ENCODE measurements at places on chromosomes 7 and 10.
A peak's percentile ranks its signal among the peaks of the same experiment; 100 is the strongest.

GRCh38 chr7:16730937-16731336, 22.6 kb upstream of the TSPAN13 start:
- DNase-seq = no peak

DNA sequence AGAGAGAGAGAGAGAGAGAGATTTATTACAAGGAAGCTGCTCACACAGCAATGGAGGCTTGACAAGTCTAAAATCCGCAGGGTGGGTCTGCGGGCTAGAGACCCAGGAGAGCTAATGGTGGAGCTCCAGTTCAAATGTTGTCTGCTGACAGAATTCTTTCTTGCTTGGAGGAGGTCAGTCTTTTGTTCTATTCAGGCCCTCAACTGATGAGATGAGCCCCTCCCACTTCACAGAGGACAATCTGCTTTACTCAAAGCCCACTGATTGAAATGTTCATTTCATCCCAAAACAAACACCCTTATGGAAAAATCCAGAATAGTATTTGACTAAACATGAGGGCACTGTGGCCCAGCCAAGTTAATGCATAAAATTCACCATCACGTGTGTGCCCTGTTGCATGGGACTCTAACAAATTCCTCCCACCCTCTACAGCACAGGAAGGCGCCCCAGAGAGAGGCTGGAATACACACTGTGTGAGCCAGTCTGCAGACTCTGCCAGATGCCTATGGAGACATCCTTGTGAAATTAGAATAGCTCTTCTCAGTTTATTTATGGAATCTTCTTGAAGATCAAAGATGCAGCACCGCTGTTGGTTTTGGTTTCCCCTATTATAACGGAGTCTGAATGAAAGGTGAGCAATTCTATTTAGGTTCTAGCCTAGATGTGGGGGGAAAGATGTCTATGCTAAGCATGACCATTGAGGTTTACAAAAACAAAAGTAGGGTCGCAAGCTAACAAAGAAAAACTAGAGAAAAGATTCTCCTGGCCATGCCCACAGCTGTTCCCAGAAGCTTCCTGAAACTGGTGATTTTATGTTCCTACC, 123.0 kb upstream of the SFMBT2 start:
- no peak for DNase-seq

DNA sequence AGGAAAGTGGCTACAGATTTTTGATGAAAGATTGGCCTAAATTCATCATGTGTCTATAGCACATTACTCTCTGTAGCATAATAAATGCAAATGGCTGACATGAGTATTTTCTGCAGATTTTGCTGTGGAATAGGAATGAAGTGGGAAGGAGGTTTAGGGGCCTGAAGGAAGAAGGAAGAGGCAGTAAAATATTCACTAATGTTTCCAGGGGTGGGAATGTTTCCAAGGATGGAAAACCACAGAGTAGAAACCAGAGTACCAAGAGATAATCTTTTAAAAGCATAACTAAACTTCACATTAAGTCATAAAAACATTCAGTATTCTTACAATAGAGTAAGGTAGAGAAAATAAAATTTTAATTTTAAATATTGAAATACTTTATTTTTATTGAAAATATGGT, 267.8 kb downstream of the BICC1 start:
- DNase-seq = no peak

- DNase-seq = no peak
Observed at GRCh38 chr7:54719425-54719824, 39.6 kb downstream of the SEC61G start.

- no peak for DNase-seq
Observed at GRCh38 chr10:102467971-102468438, 16.7 kb upstream of the C10orf95 start.

DNA sequence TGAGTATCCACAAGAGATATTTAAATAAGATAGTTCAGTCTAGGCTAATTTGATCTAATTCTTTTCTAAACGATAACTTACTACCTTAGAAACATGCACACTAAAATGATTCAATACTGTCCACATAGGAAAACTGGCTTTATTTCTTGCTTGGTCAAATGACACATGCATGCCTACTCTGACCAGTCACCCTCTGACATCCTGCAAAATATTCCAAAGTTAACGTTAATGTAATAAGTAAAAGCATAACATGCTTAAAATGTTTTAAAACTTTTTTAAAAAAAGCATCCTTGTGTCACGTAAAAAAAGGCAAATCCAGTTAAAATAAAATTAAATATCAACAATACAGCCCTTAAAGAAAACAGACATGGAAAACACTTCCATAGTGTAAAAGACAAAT, 70.2 kb downstream of the UBE2H start:
- DNase-seq = no peak

- DNase-seq = no peak
Observed at GRCh38 chr7:84274029-84274638, 79.5 kb upstream of the SEMA3A start.

GRCh38 chr10:128996092-128996491, 470.9 kb upstream of the MGMT start:
- DNase-seq = no peak

DNA sequence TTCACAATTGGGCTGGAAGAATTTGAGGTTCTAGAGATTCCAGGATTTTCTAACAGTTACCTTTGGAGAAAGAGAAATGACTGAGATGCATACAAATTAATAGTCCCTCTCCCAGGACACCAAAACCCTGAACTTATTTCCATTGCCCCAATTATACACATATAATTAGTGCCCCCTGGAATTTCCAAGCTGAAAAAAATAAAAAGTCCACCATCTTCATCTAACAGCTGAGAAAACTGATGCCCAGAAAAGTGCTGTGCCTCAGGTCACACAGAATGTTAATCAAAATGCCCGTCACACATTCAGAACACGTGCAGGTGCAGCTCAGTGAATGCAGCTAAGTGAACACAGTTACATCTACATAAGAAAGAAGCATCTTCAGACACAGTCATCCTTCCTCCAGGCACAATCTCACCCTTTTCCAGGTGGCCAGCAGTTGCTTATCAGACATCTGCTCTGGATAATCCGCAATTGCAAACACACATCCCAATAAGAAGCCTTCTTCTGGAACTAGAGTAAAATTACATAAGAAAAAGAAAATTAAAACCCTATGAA, 35.4 kb downstream of the PAXIP1 start:
- no peak for DNase-seq

GRCh38 chr7:118492466-118492865, 268.0 kb downstream of the ANKRD7 start:
- DNase-seq = no peak

DNA sequence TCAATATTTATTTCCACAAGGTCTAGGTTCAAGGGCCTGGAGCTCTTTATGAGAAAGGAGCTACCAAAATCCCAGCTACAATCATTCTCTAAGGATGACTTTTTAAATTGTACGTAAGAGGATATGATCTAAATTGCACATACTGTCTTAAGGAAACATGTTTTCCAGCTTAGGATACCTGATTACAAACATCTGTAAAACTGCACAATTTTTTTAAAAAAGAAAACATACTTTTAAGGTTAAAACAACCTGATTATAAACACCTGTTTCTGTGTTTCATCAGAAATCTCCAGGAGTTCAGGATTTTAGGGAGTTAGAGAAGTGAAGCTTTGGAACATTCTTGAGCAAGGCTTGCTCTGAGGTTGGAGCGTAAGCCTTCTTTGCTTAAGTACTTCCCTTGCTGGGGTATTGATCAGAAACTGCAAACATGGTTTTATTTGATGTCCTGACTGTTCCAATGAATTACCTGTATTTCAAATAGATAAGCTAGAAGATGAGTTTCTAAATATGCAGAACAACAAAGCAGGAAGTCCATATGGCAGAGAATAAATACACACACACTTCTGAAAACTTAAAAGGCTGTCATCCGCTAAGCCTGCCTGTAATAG, 248.6 kb downstream of the GFRA1 start:
- no peak for DNase-seq

- no peak for DNase-seq
Observed at GRCh38 chr10:77552252-77552651, 85.4 kb downstream of the KCNMA1 start.

- no peak for DNase-seq
Observed at GRCh38 chr7:22411977-22412693, 55.2 kb upstream of the RAPGEF5 start.

- DNase-seq = no peak
Observed at GRCh38 chr7:89593125-89593524, 561.1 kb upstream of the STEAP1 start.

DNA sequence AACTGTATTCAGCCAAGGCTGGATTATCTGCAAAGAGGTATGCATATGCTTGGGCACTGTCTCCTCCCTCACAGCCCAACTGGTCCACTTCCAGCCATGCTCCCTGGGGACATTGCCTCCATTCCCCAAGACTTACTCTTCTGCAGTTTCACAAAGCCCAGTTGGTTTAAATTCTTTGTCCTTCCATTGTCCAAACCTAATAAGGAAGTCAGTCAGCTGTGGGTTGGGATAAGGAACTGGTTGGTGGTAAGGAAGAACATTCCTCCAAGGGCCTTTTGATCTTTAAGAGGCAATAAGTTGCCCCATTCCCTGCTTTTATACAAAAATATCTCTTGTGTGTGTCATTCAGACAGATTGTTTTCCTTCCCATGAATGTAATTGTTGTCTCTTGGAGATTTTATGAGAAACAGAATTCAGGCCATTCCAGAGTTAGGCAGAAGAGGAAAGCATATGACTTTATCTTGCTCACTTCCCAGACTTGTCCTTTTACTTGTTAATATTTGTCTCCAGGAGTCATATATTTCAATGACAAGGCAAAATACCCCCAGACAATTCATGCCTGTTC, 673.7 kb downstream of the SUGCT start:
- DNase-seq = no peak

DNA sequence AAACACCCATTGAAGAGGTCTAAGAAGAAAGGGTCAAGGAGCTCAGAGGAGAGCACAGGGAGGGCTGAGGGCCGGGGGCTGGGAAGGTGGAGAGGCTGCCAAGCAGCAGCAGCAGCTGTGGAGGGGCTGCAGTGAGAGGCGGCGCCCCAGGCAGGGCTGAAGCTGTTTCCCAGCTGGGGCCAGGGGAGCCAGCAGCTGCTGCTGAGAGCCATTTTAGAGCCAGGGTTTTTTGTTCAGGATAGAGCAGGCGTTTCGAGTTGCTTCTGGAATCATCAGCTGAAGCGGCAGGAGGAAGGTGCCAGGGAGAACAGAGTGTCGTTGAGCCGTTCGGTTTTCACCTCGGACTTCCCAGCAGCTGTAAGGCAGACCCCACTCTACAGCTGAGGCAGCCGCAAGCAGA, 62.7 kb downstream of the LANCL2 start:
- DNase-seq = peak; percentile 67

GRCh38 chr10:71705582-71705981, 14.0 kb downstream of the C10orf105 start:
- no peak for DNase-seq

GRCh38 chr10:78354101-78354500, 320.4 kb downstream of the RPS24 start:
- no peak for DNase-seq

- DNase-seq = no peak
Observed at GRCh38 chr10:33706191-33706590, 371.7 kb upstream of the NRP1 start.

DNA sequence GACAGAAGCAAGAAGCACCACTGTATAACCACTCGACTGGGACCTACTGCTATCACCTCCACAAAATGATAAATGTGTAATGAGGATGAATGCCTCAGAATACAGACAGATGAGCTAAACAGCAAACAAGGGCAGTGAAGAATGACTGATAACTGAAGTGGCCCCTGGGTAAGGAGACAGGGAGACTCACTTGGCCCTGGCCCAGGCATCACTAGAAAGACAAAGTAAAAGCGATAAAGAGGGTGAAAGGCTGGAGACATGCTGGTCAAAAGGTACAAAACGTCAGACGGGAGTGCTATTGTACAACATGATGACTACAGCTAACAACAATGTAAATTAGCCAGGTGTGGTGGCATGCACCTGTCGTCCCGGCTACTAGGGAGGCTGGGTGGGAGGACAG, 27.8 kb upstream of the APBB1IP start:
- no peak for DNase-seq

GRCh38 chr7:19098510-19098909, 18.9 kb downstream of the TWIST1 start:
- no peak for DNase-seq

DNA sequence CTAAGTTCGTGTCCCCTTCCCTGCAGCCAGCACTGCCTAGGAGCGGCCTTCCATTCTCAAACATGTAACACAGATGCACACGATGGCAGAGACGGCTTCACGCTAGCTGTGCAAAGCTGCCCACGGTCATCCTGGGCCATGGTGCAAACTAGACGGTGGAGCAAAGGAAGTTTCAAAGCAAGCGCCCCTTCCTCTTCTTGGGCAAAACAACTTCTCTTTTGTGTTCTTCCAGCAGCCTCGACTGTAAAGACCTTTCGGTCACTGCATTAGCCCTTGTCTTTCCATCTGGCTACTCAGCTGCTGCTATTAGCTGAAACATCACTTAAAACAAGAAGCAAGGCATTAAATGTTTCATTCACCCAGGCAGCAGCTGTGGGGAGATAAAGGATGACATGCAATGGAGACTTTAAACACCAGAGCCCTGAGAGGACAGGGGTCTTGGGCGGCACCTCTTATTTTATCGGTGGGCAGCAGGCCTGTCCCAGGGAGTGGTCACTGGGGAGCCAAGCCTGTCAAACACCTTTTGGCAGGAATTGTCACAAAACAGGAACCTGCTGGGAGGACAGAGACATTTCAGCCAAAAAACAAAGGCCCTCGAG, 214.8 kb downstream of the KLF6 start:
- no peak for DNase-seq

GRCh38 chr7:92076509-92076908, 57.8 kb downstream of the CYP51A1 start:
- DNase-seq = no peak

DNA sequence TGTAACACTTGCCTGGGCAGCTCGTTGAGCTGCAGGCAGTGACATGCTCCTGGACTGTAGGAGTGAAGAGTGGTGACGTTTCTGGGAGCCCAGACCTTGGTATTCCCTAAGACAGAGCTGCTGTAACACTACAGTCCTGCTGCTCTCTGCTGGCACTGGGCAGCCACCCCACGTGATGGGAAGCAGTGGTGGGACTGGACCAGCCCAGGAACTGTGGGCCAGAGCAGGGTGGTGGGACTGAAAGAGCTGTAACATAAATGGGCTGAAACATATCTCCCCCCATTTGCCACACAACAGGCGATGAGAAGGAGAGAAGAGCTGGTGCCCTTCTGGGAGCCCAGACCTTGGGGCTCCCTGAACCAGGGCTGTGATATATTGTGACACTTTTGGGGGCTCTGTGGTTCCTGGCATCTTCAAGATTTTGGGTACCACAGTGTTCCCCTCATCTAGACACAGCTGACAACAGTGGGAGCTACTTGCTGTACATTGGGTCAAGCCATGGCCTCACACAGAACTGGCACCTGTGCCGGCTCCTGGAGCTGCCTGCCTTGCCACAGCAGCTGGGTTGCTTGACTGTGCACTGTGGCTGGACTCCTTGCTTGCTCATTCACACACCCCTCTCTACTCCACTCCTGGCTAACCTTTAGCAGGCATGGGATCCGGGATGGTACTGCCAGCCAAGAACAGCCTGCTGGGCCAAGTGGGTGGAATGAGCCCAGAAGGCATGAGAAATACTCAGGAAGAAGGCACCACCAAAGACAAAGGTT, 161.3 kb upstream of the PCDH15 start:
- DNase-seq = no peak

DNA sequence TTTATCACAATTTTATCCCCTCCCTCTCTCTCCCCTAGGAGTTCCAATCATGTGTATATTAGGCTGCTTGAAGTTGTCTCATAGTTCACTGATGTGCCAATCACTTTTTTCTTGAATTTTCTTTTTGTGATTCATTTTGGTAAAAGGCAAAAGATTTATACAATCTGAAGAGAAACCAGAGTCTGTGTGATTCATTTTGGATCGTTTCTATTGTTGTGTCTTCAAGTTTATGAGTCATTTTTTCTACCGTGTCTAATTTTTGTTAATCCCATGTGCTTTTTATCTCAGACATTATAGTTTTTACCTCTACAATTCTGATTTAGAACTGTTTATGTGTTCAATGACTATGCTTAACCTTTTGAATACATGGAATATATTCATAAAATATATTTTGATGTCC, 483.9 kb upstream of the AUTS2 start:
- DNase-seq = no peak

Measured in NCI-H1105 (cell line).